ENCODE measurements at places on chromosomes 4 and X.
A peak's percentile ranks its signal among the peaks of the same experiment; 100 is the strongest.

DNA sequence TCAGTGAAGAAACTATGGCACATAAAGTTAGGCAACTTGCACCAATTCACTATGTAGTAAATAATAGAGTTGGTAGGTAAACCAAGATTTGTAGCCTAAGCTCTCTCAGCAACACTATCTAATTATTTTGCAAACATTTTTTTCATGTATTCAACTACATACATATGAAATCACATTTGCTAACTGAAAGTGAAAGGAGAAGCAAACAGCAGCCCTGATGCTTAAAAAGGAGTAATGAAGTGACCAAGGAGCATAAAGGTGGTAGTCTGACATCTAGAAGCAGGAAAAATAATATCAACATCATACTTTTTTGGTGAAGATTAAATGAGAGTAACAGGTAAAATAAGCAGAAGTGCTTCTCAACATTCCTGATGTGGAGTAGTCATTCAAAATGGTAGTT, 603.7 kb downstream of the GRXCR1 start:
- DNase-seq = no peak

- no peak for DNase-seq
Measured at GRCh38 chr4:39542611-39543012, 15.4 kb upstream of the UGDH start.

GRCh38 chr4:143402776-143403552, 66.3 kb downstream of the GAB1 start:
- no peak for DNase-seq

GRCh38 chr4:33628296-33628695, 2616.0 kb downstream of the ARAP2 start:
- DNase-seq = no peak

DNA sequence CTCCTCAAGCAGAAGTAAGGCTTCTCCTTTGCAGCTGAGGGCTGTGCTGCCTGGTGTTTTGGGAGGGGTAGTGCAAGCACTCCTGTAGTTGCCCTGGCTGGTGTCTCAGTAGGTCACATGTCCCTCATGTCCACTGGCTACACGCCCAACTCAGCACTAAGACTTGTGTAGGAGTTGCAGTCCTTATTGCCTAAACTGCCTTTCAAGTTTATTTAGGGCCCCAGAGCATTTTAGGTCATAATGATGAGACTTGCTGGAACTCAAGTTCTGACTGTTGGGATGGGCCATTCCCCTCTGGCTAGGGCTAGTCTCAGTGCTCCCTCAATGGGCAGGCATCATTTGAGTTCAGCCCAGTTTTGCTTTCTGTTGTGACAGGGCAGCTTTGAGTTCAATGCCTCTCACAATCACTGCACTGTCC, 44.1 kb downstream of the PPM1K start:
- DNase-seq = no peak

DNA sequence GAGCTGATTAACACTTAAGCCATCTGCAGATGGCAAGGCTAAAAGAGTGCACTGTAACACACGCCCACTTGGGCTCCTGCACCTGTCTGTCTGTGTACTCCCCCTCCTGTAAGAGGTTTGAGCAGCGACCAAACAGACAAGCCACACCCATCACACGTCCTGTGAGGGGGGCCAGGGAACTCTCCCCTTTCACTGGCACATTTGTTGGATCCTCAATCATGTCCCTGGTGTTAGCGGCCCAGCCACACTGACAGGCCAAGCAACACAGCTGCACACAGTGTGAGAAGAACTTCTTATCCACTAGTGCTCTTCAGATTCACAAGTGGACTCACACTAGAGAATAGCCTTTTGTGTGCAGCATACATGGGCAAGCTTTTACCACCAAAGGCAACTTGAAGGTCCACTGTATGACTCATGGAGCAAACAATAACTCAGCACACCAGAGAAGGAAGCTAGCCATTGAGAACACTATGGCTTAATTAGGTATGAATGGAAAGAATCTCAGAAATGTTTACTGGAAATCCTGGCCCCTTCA, 29.1 kb upstream of the UTP14A start:
- no peak for DNase-seq

DNA sequence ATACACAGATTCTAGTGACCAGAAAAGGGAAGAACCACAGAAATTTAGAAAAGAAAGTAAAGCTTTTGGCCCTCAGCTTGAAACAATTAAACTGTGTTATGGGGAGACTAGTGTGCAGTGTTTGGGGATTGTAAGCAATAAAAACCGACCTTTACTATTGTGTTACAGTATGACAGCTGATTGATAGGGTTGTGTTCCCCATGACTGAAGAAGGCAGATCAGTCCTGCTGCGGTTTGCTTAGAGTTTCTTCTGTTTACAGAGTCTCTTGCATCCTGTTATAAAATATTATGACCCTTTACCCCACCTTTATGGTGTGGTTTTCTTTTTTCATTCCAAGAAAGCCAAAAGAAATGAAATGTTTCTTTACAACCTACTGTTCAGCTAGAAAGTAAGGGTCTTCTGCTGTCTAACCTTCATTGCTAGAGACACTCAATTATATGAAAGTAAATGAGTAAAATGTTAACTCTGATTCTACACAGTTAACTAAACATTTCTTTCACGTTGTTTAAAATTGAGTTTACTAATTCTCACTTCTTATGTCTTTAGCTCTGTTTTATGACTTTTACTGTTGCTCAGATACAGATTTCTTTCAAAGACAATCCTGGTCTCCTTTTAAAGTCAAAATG, 18.1 kb downstream of the CHIC1 start:
- no peak for DNase-seq

DNA sequence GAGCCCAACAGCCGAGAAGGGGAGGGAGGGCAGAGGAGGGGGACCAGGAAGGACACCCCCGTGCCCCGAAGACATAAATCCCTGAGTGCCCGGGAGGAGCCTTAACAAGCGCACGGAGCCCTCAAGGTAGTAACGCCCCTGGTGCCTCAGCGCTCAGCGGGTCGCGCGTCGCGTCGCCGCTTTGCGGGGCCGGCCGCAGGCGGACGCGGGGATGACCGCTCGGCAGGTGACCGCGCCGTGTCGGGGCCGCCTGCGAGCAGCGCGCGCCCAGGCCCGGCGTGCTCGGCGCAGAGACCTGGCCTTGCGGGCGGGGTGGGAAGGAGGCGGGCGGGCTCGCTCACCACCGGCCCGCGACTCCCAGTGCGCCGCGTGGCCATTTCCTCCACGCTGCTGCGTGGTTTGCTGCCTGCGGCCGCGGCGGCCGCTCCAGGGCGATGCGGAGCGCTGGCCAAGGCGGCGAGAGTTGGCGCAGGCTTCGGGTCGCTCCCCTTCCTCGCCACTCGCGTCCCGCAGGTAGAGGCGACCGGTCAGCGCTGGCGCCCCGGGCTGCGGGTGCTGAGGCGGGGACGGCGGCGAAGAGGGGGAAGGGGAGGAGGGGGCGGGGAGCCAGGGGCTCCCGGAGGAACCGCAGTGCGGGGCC, 632 bp downstream of the CCSER1 start:
- no peak for DNase-seq

GRCh38 chr4:115334736-115335411, 221.5 kb upstream of the NDST4 start:
- DNase-seq = no peak

DNA sequence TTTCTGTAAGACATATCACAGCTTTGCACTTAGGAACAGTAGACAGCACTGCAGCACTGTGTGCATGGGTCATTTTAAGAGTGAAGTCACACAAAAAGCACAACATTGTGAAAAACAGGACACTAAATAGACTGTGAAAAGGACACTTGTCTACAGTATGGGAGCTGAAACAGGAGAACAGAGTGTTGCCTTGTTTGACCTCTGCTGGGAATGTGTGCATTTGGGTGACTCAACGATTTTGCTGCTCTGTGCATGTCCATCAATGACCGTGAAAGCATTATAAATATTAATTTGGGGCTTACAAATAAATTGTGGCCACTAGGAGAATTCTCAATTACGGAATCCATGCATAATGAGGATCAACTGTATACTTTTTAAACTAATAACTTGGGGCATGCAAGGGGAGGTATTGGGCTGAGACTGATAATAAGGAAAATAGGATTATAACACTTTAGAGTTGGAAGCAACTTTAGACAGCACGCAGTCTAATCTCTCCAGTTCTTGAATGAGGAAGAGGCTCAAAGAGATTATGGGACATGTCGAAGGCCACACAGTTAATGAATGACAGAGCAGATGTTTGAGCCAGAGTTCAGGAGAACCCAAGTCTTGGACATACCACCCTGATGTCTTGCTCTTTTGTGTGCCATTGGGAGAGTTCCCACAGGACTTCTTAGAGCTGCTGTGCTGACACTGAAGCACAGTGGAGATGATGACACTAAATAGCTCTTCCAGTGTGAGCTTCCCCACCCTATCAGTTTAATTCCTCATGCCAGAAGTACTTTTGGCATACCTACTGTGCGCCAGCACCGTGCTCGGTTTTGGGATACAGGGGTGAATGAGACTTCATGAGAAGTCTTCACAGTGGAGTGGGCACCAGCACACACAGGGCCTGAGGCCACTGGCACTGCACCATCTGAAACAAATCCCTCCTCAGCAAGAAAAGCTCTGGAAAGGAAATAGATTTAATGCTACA, 79.3 kb downstream of the FRAS1 start:
- no peak for DNase-seq

- DNase-seq = peak; percentile 44
Measured at GRCh38 chr4:26034849-26035248, 120.8 kb downstream of the SMIM20 start.

DNA sequence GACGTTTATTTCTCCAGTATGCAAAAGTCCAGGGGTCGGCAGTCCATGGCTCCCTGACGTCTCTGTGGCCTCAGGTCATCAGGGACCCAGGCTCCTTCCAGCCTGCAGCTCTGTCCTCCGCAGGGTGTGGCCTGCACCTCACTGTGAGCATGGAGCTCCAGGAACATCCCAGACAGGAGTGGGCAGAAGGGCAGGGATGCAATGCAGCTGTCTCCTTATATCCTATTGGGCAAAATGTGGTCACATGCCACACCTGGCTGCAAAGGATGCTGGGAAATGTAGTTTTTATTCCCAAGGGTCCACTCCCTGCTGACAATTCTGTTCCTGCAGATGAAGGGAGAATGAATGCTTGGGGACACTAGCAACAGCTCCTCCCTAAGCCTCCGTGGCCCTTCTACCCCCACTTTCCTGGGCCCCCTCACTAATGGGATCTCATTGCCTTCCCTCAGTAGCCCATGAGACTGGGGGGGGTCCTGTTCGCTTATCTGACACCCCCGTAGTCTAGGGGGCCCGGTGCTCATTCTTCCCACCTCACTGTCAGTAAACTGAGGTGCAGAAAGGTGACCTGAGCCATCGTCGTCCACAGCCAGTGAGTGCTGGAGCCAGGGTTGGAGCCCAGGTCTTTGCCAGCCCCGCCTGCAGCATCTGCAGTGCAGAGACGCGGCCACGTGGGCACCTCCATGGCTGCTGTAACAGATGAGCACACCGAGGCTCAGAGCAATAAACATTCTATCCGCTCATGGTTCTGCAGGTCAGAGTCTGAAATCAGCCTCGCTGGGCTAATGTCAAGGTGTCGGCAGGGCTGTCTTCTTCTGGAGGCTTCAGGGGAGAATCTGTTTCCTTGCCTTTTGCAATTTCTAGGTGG, 5.9 kb upstream of the GRPEL1 start:
- no peak for DNase-seq

DNA sequence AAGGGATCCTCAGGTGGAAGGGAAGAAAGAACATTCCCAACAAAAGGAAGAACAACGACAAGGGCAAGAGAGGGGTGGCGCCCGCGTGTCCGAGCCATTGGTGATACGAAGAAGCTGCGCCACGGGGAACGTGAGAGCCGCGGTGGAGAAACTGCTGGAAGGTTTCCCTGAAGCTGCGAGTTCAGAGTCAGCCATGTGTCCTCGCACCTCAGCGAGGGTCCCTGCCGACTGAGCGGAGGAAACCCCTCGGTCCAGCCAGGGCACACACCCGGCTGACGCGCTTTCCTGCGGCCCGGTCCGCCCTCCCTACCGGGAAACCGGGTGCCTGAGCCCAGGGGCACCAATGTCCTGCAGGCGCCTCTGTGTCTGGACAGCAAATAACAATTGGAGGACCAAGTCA, 18.0 kb downstream of the IRF2 start:
- no peak for DNase-seq

- DNase-seq = no peak
Measured at GRCh38 chrX:19440713-19441112, 74.6 kb downstream of the MAP3K15 start.

- DNase-seq = no peak
Measured at GRCh38 chr4:169070895-169071218, 60.8 kb upstream of the CBR4 start.

DNA sequence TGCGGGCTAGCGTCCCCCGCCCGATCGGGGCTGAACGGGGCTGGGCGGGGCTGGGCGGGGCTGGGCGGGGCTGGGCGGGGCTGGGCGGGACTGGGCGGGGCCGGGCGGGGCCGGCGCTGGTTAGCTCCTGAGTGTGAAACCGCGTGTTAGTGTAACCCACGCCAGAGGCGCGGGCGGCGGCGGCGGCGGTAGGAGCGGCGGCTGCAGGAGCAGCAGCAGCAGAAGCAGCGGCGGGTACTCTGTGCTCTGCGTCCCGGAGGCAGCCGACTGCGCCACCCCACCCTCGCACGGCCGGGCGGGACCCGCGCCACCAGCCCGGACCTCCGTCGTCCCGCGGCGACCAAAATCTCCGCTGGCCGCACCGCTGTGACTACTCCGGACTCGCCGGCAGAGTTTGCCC, 128.1 kb downstream of the LAS1L start:
- peak; percentile 2 for DNase-seq

Data from activated naive CD4-positive, alpha-beta T cell treated with Interleukin-2 at 50 U/mL for 16 hours (primary cell).